Endothelial cell of coronary artery (primary cell): ENCODE measurements at places on chromosomes 6 and 20. TPM values are rescaled to one million over a fixed set of nuclear protein-coding genes. Genes with fewer than 3 reads are reported as not detected.

The SLC24A3 gene
- 0.19 TPM in 1 of 2 replicates, not detected in the other for total RNA-seq

The SLC35D3 gene
- not detected in 2 replicates for total RNA-seq

The SNAP91 gene
- total RNA-seq: not detected in 2 replicates

The SLC52A3 gene
- total RNA-seq: under 0.01 TPM in 1 of 2 replicates, not detected in the other

The DDO gene
- 0.36 and 2.4 TPM in 2 replicates for total RNA-seq

The RALGAPB gene
- total RNA-seq: 25.0 and 29.6 TPM in 2 replicates

The BCLAF1 gene
- total RNA-seq: 110 and 116 TPM in 2 replicates

The OR2B2 gene
- total RNA-seq: not detected in 2 replicates

The VSTM2L gene
- 0.27 and 2.0 TPM in 2 replicates for total RNA-seq

The TCF21 gene
- 0.19 TPM in 1 of 2 replicates, not detected in the other for total RNA-seq

The NFKBIL1 gene
- total RNA-seq: 24.7 and 29.7 TPM in 2 replicates

The MUC21 gene
- not detected in 2 replicates for total RNA-seq

The LEMD2 gene
- 33.0 and 57.7 TPM in 2 replicates for total RNA-seq

The SNRNP48 gene
- 11.6 and 14.2 TPM in 2 replicates for total RNA-seq

The FHL5 gene
- not detected in 2 replicates for total RNA-seq

The TRIM15 gene
- not detected in 2 replicates for total RNA-seq

The EHMT2 gene
- 54.2 and 56.9 TPM in 2 replicates for total RNA-seq

The MARCKS gene
- total RNA-seq: 121 and 170 TPM in 2 replicates

The RAET1E gene
- under 0.01 and 0.09 TPM in 2 replicates for total RNA-seq

The DNPH1 gene
- 32.0 and 54.7 TPM in 2 replicates for total RNA-seq

The FAM162B gene
- total RNA-seq: 0.09 and 0.19 TPM in 2 replicates

The DCDC2 gene
- total RNA-seq: not detected in 2 replicates

The TRAPPC3L gene
- 0.09 TPM in 2 replicates for total RNA-seq

The FUT9 gene
- total RNA-seq: not detected in 2 replicates

The ZNF334 gene
- total RNA-seq: 0.36 and 1.2 TPM in 2 replicates

The DYNLT2 gene
- total RNA-seq: 0.63 and 1.0 TPM in 2 replicates

The GRIK2 gene
- 1.3 TPM in 1 of 2 replicates, not detected in the other for total RNA-seq

The MUC22 gene
- total RNA-seq: not detected in 2 replicates

The RUNX2 gene
- 0.09 TPM in 1 of 2 replicates, not detected in the other for total RNA-seq

The CASS4 gene
- not detected in 2 replicates for total RNA-seq

The GTF2H4 gene
- total RNA-seq: 12.6 and 17.6 TPM in 2 replicates

The PAK5 gene
- not detected in 2 replicates for total RNA-seq

The SSTR4 gene
- not detected in 2 replicates for total RNA-seq

The MTO1 gene
- total RNA-seq: 19.2 and 27.9 TPM in 2 replicates

The BIRC7 gene
- total RNA-seq: not detected in 2 replicates

The PDE10A gene
- 12.5 and 21.6 TPM in 2 replicates for total RNA-seq

The GSTA2 gene
- total RNA-seq: not detected in 2 replicates

The SLC17A1 gene
- not detected in 2 replicates for total RNA-seq

The DEFB127 gene
- total RNA-seq: not detected in 2 replicates

The ID4 gene
- under 0.01 and 3.7 TPM in 2 replicates for total RNA-seq

The SLC32A1 gene
- not detected in 2 replicates for total RNA-seq

The MATN4 gene
- total RNA-seq: not detected in 2 replicates

The RSPH4A gene
- 0.09 and 0.18 TPM in 2 replicates for total RNA-seq

The PRDM13 gene
- not detected in 2 replicates for total RNA-seq

The OOEP gene
- total RNA-seq: not detected in 2 replicates

The COL9A3 gene
- 0.19 and 0.27 TPM in 2 replicates for total RNA-seq

The SCRT2 gene
- not detected in 2 replicates for total RNA-seq

The FAM217A gene
- not detected in 2 replicates for total RNA-seq

The OLIG3 gene
- total RNA-seq: not detected in 2 replicates

The CALHM5 gene
- 8.4 and 8.5 TPM in 2 replicates for total RNA-seq

The C6orf163 gene
- 2.1 TPM in 2 replicates for total RNA-seq

The BHLHE23 gene
- total RNA-seq: not detected in 2 replicates

The SLC22A1 gene
- total RNA-seq: 0.19 TPM in 1 of 2 replicates, not detected in the other

The TAAR1 gene
- total RNA-seq: not detected in 2 replicates

The MCCD1 gene
- not detected in 2 replicates for total RNA-seq
